Activated CD4-positive, alpha-beta T cell treated with anti-CD3 and anti-CD28 coated beads for 24 hours (primary cell): ENCODE measurements at places on chromosomes 11 and 22.

DNA sequence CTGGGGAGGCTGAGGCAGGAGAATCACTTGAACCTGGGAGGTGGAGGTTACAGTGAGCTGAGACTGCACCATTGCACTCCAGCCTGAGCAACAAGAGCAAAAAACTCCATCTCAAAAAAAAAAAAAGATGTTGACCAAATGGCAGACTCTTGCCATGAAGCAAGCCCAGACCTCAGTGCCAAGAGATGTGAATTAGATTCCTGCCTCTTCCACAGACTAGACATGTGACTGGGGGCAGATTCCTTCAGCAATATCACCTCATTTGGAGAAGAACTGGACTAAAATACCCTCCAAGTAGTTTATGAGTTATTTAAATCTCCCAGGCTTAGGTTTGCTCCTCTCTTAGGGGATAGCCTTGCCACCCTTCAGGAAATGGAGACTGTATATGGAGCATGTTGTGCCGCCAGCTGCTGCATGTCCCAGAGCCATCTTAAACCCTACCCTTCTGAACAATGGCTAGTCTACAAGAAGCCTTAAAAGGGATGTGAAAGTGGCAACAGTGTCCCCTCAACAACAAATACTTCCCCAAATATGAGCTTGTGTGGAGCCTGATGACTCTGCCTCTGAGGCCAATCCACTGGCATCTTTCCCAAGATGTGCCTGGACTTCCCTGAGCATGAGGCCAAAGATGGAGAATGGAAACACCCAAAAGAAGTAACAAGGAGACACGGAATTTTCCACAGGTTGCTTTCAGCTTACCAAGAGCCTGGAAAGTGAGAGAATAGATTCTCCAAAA is 763 bp upstream of the MS4A7 start:
- no peak for DNase-seq

DNA sequence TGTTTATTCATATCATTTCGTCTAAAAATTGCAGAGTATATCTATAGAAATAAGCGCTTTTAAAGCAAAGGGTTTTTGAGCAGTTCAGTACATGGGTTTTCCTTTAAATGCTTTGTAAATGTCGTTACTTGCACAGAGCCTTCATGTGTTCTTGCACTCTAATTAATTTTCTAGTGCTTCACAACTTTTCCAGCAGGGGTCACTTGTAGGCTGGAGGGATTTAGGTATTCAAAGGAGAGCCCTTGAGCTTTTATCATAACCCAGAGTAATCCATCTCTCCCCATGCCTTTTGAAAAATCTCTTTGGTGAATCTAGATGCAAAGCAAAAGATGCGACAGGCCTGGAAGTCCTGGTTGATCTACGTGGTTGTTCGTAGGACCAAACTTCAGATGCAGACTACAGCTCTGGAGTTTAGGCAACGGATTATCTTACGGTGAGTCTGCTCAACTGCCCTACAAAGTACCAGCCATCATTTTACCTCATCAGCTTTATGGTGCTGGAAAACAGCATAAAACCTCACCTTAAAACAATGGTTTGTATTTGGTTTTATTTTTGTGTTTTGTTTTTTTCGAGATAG is 60.4 kb downstream of the SFI1 start:
- no peak for DNase-seq

DNA sequence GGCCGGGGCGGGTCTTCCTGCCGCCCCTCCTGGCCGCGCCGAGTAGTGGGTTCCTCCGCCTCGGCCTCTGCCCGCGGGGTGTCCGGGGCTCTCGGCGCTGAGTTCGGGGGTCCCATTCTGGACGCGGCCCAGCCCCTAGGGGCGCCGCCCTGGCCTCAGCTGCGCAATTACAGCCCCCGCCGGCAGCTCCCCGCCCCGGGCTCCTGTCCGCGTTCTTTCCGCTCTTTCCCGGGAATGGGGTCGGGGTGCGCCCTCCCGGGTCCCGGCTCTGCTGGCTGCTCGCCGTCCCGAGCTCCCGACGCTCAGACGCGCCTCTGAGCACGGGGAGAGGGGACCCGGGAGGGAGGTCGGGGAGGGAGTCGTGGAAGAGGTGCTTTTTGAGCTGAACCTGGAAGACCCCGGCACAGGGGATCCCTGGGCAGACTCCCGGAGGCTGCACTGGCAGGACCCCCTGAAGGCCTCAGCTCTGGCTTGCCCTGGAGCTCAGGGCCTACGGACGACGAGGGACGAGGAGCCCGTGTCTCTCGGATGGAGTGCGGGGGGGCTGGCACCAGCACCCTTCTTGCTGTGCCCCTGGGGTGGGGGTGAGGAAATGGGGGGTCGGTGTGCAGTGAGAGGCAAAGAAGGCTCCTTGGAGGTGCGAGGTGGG is 558 bp downstream of the TSPAN4 start:
- no peak for DNase-seq

GRCh38 chr11:24515632-24516031 is 18.8 kb downstream of the LUZP2 start:
- DNase-seq = no peak

DNA sequence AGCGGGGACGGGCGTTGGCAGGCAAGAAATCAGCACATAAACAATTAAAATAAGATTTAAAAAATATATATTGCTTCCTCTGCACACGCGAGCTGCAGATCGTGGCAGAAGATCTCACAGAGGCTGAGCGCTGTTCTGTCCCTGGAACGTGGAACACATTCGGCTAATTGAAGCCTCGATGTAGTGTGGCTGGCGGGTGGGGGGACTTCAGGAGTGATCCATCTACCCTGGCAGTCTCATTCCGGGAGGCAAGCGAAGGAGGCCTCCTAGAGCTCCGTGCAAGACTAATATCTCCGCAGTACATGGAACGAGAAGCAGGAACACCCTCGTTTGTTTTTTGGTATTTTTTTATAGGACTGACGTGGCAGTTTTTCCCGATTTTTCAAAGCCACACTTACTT is 402.4 kb downstream of the MN1 start:
- no peak for DNase-seq

- DNase-seq = no peak
Measured at GRCh38 chr11:73290536-73290935, 17.5 kb upstream of the ARHGEF17 start.

DNA sequence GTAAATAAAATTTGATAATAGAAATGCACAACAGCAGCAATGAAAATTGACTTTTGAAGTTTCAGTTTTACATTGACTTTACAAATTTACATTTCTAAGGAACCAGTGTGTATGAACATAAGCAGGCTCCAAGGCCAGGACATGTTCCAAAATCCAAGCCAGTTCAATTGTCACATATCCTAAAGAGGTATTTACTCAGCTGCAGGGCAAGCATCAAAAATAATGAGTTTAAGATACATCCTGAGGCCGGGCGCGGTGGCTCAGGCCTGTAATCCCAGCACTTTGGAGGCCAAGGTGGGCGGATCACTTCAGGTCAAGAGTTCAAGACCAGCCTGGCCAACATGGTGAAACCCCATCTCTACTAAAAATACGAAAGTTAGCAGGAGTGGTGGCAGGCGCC is 39.0 kb upstream of the AKIP1 start:
- no peak for DNase-seq

GRCh38 chr11:133265530-133266035 is 266.7 kb downstream of the OPCML start:
- DNase-seq = no peak

GRCh38 chr11:108965306-108966001 is 300.6 kb downstream of the DDX10 start:
- no peak for DNase-seq

- DNase-seq = no peak
Measured at GRCh38 chr11:33672273-33672672, 28.4 kb downstream of the C11orf91 start.

DNA sequence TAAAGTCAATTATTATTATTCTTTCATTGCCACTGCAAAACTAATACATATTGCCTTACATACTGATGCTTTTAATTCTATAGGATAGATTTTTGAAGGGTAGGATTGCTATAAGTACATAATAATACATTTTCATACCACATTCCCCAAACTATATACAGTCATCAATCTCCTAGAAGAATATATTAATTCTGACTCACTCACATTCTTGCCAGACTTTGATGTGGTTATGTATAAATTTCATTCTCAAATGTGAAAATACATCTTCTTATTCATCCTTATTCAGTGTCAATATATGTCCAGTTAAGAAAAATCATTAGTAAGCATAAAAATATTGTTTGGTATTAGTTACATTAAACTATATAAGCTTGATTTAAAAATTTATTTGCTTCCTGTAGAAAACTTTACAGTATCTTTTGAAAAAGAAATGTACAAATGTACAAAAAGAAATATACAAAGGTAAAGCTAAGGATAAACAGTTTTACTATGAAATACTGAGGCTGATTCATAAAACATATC is 458.8 kb upstream of the CNTN5 start:
- no peak for DNase-seq

- DNase-seq = no peak
Measured at GRCh38 chr11:22491555-22492225, 133.9 kb downstream of the FANCF start.

GRCh38 chr22:46039535-46039934 is 62.6 kb upstream of the WNT7B start:
- DNase-seq = no peak

- no peak for DNase-seq
Measured at GRCh38 chr22:44573451-44573850, 75.4 kb upstream of the RTL6 start.

- DNase-seq = no peak
Measured at GRCh38 chr11:120392314-120392713, 56.1 kb downstream of the ARHGEF12 start.

- no peak for DNase-seq
Measured at GRCh38 chr22:49437956-49438355, 389.7 kb downstream of the BRD1 start.
